DMS 273 treated with DMSO at 0.1 percent for 48 hours (cell line): ENCODE measurements at places on chromosomes 2 and 18.

DNA sequence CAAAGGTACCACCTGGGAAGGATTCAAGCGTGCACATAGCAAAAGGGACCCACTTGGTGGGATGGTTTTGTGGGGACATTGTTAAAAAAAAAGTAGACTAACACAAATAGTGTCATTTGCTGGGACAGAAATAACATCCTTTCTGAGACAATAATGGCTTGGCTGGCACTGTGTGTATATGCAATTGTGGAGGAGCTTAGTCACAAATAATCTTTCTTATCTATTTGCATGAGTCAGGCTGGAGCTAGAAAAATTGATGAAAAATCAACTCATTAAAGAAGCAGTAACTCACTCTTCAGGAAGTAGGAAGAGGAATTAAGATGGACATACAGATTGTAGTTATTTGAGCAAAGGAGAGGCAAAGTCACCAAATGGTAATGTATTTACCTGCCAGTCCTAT lies 29.5 kb upstream of the ITGB6 start:
- DNase-seq = no peak

DNA sequence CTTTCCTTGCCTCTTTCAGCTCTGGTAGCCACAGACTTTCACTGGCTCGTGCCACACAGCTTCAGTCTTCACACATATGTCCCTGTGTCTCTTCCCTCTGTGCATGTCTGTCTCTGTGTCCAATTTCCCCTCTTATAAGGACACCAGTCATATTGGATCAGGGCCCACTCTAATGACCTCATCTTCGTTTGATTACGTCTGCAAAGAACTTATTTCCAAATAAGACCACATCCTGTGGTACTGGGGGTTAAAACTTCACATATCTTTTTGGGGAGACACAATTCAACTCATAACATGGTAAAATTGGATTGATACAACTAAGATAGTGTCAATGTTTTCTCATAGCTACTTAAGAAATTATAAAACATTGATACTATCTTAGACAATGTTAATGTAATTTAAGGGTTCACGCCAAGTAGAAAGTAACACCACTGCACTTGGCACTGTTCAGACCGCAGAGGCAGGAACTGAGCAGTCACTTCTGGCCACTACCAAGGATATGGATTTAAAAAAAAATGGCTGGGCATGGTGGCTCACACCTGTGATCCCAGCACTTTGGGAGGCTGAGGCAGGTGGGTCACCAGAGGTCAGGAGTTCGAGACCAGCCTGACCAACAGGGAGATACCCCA lies 119.6 kb upstream of the EPAS1 start:
- DNase-seq = no peak

DNA sequence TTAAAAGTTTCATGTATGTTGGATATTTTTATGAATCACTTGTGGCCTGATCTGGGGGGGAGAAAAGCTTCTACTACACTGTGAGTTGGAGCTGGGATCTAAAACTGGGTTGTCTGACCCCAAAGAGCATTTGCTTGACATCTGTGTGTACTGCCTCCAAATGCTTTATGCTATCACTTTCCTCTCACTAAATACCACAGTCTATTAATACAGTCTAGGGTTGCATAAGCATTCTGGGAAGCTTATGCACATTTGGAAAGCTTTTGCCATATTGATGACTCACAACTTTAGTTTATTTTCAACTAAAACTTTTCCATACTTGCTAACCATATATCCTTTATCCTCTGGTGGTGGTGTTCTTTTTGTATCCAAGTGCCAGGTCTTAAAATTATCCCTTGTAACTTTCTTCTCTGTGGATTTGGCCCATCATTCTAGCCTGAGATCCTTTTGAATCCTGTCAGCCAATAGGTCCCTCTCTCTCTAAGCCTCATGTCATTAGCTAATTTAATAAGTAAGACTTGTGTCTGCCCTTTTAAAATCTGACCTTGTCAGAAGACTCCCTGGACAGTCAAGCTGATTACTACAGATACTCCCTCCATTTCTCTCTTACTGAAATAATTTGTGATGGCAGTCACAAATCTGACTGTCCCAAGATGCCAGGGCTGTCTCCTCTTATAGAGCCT lies 72.7 kb downstream of the NXPH2 start:
- DNase-seq = no peak

GRCh38 chr18:74791501-74792194 lies 194.0 kb downstream of the ZNF407 start:
- no peak for DNase-seq

GRCh38 chr2:150625303-150625702 lies 137.8 kb upstream of the RND3 start:
- no peak for DNase-seq

DNA sequence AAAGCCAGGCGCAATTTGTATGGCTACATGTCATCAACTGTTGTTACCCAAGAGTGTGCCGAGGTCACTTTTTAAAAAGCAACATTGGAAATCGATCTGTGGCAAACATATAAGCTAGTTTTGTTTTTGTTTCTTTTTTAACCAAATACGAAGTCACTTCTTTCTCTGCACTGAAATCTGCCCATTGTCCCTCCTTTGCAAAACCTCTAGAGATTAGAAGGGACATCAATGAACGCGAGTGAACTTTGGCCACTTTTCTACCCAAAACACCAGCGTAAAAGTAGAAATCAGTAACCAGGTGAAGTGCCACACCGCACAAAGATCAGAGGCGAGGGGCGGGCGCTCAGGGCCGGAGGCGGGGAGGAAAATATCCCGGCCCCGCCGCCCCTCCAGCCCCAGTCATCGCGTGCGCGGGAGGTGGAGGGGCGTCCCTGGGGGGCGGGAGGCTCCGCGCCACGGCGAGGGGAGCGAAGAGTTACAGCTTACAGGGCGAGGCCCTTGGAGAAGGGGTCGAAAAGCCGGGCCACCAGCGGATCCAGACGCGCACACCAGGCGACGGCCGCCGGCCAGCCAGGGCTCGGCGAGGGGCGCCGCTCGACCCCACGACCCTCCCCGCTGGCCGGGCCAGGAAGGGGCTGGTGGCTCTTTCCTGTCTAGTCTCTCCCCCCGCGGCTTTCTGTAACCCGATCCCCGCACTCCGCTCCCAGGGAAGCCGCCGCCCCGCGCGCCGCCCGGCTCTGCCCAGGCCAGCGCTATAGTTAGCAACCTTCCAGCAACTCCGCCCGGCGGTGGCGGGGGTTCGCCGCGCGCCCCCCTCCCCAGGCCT lies 993 bp downstream of the RBMS1 start:
- DNase-seq = no peak

GRCh38 chr18:67373636-67374035 lies 142.9 kb downstream of the DSEL start:
- DNase-seq = no peak

DNA sequence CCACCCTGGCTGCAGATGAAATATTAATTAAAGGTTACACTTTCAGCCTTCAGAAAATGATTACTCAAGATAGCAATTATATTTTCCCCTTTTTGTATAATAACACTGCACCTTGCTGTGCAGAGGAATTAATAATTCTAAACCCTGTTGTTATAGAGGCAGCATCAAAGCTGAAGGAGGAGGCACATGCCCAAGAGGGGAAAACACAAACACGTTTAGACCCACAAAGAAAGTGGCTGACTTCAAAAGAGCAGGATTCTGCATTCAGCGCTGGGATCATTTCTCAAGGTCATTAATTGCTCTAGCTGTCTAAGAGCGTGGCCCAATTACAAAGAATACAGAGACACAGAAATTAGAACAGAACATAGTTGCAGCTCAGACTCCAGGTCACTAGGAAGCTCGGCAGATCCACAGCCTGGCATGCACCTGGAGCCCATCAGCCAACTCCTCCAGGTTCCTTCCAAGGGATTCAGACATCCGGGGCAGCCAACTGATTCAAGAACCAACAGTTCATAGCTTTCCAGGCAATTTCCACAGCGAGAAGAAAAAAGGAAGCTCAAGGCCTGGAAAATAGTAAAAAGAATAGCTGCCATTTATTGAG lies 102.3 kb upstream of the ID2 start:
- no peak for DNase-seq

DNA sequence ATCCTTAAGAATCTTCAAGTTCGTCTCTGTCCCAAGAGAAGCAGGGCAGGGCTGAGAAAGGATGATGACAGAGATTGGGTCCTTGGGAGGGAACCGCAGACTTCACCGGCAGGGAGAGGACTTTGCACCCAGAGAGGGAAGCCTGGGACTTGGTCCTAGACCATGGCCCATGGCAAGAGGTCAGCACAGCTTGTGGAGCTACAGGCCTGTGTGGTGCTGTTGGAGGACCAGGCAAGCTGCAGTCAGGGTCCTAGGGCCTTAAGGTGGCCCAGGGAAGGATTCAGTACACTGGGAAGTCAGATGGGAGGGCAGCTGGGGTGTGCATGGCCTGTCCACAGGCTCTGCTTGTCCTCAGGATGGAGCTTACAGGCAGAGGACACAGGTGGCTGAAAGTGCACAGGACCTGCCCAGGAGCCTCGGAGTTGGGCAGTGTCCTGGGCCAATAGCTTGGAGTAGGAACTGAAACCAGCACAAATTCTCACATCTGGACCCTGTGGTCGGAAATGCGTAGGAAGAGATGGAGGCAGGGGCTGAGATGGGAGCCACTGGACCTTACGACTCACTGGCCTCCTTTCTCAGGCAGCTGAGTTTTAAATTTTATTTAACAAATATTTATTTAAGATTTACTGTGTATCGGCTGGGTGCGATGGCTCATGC lies 56.4 kb upstream of the TCF7L1 start:
- no peak for DNase-seq

DNA sequence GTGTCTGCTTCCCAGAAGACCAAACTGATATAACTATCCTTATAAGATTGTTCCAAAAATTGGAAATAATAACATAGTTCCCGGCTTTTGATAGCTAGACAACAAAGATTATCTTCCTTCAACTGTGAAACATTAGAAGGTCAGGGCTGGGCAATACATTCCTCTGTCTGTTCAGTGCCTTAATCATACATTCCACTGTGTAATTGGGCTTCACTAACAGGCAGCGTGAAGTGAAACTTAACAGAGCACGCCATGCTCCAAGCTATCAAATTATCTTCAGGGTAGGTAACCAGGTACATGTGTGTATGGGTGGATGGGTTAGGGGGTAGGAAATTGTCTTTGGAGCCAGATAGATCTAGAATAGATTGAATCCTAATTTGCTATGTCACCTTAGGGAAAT lies 23.5 kb upstream of the ARL5A start:
- DNase-seq = no peak
